Stimulated activated CD8-positive, alpha-beta memory T cell treated with anti-CD3 and anti-CD28 coated beads, Interleukin-7, amount 100 ng/mL, for 1 hour (primary cell): ENCODE measurements at places on chromosomes 7 and 10.

DNA sequence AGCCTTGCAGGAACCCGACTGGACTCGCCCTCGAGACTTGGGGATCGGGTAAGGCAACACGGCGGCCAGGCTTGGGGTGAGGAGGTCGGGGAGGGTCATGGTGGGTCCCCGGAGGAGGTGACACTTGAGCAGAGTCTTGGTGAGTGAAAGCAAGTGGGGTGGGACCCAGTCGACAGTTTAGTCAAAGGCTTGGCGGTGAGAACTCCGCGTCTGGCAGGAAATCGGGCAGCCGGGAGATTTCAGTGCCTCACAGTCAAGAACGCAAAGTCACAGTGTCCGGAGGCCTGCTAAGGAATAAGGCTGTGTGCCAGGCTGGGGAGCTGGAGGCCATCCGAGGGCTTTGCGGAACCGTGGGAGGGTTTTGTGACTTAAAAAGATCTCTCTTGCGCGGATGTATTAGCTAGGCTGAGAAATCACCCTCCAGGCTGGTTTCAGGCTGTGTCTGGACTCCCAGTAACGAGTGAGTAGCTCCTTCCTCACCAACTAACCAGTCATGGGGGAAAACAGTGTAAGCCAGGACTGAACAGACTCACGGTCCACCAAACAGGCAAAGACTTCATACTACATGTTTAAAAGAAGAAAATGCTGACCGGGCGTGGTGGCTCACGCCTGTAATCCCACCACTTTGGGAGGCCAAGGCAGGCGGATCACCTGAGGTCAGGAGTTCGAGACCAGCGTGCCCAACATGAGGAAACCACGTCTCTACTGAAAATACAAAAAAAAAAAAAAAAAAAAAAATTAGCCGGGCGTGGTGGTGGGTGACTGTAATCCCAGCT is 613 bp downstream of the AP5Z1 start:
- peak; percentile 12 for DNase-seq

DNA sequence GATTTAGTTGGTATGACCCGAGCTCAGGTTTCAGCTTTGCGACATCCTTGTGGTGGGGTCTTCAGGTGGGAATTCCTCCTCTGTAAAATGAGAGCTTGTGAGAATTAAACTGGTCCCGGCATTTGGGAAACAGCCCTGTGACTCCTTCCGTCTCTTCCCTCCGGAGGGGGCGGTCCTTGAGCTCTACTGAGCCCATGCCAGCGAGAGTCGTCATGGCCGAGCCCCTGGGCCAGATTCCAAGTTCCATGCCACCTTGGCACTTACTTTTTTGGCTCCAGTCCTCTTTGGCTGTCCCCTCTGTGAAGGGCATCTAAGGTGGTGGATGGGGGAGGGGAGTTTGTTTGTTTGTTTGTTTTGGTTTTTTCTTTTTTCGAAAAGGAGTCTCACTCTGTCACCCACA is 47.6 kb downstream of the GTF2IRD1 start:
- DNase-seq = no peak

DNA sequence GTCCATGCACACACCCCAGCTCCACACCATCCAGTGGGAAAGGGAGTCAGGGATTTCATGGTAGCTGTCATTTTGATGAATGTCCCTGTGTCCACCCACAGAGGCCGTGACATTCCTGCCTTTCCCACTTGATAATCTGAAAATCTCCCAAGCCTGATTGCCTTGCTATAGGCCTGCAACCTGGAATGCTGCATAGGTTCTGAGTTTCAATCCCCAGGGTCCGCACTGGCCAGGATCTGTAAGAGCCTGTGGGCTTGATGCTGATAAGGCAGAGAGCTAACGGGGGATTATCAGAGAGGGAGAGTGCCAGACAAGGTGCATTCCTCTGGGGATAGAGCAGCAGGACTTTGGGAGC is 57.5 kb downstream of the RBM20 start:
- no peak for DNase-seq

GRCh38 chr10:35675846-35676245 is 33.8 kb upstream of the FZD8 start:
- DNase-seq = no peak

DNA sequence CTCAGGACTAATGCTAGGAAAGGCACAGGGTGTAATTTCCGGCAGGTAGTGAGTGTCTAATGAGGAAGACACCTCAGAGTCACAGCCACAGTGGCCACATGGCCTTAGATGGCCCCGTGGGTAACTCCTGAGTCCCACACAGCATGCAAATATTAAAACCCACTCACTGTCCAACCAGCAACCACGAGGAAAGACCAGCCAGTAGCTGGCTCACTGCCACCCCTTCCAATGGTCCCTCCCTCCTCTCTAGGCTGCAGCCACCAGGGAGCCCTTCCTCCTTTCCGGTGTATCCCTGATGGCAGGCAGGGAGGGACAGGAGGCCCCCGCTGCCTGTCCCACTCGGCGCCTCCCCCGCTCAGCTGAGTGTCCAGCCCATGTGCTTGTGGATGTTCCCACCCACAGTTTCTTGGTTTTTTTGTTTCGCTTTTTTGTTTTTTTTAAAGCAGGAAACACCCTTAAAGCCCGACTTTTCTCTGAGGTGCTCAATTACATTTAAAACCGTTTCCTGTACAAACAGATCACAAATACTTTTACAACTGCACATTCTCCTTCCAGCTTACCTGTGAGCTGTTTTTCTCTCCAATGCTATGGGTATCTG is 9.2 kb downstream of the BNIP3 start:
- DNase-seq = no peak

DNA sequence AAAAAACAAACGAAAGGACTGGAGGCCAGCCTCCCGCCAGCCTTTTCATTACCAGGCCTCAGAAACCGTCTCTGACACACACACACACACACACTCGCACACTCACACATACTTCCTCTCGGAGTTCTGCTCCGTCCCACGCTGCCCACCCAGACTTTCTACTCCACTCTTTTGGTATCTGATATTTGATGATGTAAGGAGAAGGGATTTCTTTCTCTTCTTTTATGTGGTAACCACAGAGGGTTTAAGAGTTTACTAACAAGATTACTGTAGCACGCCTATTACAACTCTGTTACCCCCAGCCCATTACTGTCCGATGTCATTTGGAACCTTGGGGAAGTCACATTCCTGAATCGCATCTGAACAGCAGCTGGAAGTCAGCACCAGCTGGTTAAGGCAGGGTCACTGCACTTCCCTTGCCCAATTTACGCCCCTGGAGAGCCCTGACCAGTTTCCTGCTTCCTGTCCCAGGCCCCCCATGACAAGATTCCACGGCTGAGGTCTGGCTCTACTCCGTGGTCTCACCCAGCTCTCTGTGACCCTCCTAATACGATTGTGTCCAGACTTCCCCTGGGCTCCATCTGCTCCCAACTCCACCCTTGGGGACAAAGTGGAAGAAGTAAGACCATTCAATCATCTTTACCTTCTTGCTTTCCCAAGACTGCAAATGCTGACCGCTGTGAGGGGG is 1.1 kb downstream of the DENND2A start:
- DNase-seq = no peak

GRCh38 chr10:43857206-43857930 is 208.7 kb upstream of the ZNF32 start:
- DNase-seq = no peak
